ENCODE measurements at places on chromosomes 6 and 20.

DNA sequence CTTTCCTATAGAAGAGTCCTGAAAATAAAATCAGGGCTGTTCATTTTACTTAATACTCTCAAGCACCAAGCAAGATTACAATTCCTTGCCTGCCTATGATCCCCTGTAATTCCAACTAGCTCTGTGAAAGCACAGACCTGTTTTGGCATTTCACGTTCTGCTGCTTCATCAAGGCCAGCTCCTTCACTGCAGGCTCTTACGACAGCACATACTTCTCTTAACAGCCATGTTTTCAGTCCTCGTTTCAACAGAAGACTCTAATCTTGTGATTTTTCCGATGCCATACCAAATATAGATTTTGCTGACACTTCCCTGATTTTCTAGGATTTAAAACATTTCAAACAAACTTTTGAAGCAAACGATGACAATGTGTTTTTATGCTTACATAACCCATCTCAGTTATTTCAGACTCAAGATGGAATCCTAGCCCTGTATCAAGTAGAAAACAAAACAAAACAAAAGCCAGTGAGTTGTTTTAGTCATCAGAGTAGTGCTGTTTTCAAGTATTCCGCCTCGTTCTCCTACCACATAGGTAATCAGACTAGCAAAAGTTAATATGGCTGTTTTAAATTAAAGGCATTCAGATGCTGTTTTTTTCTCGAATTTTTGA lies 616.5 kb upstream of the CITED2 start:
- no peak for DNase-seq

GRCh38 chr6:43075670-43076463 lies at the start of gene PTK7:
Gene PTK7 (plus strand): TSS chr6:43076314. CDS start chr6:43076489, 175 bp downstream.
- DNase-seq = no peak

GRCh38 chr20:36932476-36933426 lies 18.8 kb downstream of the SAMHD1 start:
- DNase-seq = no peak

DNA sequence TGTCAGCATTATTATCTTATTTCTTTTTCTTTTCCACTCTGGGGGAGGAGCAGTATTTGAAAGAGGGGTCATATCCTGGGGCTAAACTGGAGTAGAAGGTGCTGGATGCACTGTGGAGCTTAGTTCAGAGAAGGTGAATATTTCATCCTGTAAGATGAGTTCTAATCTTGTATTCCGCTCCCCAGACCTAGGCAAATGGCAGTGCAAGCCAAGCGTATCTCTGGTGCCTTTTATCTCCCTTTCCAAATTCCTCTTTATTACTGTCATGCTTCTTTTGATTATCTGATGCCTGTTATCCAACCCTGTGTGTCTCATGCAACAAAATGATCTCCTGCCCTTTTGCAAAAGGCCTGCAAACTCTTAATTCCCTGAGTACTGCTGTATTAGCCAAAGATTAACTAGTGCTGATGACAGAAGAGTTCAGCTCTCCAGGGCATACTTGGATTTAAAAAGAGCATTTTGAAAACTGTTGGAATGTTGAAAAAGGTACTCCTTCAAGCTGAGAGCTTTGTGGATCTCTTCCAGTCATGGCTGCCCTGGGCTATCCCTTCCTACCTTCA lies 138.0 kb downstream of the CARMIL1 start:
- no peak for DNase-seq

- no peak for DNase-seq
Observed at GRCh38 chr6:12249541-12250382, 40.4 kb upstream of the EDN1 start.

- no peak for DNase-seq
Observed at GRCh38 chr20:59945731-59946130, 5.5 kb downstream of the FAM217B start.

- peak; percentile 7 for DNase-seq
Observed at GRCh38 chr6:167968091-167968490, 29.4 kb upstream of the KIF25 start.

- DNase-seq = no peak
Observed at GRCh38 chr20:24703284-24703610, 233.8 kb downstream of the SYNDIG1 start.

GRCh38 chr20:62357187-62357667 lies 9.9 kb downstream of the LAMA5 start:
- no peak for DNase-seq

GRCh38 chr6:34592208-34592952 lies 36.3 kb upstream of the SPDEF start:
- DNase-seq = no peak

DNA sequence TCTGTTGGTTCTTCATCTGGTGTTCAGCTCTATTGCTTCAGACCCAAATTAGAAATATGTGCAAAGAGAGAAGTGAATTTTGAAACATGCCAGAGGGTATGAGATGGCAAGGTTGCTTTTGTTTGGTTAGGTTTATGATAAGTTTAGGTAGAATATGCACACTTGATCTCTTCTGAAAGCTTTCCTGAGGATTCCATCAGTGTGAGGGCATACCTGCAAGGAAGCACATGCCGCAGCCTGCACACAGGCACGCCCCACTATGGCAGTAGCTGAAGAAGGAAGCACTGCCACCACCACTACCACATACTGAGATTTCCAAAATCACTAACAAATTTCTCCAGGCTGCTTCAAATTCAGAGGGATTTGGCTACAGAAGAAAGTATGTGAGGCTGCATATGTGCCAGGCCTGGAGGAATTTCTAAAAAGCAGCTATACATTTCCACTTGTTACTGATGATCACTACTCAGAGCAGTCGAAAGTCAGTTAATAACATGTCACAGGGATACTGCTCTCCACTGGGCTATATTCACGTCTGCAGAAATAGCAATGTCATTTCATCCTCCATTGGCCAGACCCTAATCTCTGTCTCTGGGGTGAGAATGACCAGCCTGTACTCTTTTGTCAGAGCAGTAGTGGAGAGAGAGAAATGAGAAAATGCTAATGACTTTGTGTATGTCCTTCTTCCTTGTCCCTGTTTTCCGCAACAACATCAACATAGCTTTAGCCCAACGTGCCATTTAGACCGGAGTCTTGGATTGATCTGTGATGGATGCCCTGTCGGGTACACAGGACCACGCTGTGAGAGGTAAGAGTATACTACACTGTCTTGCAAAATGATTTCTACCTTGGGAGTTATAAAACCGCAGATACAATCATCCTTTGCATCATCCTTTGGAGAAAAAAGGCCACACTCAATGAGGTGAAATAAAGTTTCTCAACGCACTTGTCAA lies 396.7 kb downstream of the LAMA2 start:
- no peak for DNase-seq

- DNase-seq = no peak
Observed at GRCh38 chr20:10639737-10640556, 33.9 kb downstream of the JAG1 start.

- DNase-seq = no peak
Observed at GRCh38 chr6:106117579-106117978, 31.4 kb downstream of the PRDM1 start.

- DNase-seq = no peak
Observed at GRCh38 chr20:10619427-10619826, 54.4 kb downstream of the JAG1 start.

DNA sequence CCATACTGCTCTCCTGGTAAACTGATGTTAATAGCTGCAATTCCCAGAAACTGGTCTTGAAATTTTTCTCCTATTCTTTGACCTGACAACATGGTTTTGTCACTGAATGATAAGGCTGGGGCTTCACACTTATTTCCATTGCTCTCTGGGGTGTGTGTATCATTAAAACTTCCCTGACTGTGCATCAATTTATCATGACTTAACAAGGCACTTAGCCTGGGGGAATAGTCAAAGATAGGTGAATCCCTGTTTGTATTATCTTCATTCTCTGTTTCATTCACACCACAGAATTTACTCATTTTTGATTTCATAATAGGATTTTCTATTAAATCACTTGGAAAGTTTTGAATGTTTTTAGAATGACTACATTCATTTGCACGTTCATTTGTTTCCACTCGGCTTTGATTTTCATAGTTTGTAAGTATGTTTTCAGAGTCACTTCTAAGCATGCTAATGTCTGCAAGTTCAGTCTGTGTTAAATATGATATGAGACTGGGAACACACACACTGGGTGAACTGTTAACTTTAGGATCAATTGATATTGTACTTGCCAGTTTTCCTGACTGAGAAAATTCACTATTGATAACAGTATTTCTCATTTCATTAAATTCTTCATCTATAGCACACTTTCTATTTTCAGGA lies 35.5 kb downstream of the DST start:
- DNase-seq = no peak

DNA sequence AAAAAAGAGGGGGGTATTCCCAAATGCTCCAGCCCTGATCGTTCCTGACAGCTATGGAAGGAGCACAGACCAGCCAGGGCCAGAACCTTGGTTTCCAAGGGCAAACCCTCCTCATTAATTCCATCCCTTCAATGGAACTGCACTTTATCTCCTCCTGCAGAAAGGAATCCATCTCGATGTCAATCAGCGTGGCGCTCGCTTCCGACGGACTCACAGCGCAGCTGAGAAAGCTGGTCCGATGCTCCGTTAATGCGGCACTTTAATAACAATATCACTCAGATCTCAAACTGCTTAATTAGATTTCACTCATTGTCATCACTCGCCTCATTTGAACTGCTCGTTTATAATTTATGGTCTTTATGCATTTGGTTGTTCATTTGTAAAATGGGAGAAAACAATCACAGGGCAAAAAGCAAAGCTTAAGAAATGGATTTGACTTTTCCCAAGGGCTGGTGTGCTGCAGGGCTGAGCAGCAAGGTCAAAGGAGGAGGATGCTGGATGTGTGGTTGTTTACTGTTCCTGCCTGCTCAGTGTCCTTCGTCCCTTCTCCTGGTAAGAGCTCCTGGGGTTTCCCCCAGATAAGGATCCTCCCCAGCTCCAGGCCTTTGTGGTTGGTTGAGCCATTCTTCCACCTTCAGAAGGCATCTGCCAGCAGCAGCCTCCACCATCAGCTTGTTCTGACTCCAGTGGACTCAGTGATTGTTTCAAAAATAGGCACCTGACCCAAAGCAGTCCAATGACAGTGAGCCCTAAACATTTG lies 152.7 kb downstream of the ANKRD60 start:
- no peak for DNase-seq

GRCh38 chr6:47014401-47014800 lies 27.7 kb downstream of the ADGRF1 start:
- DNase-seq = no peak

- DNase-seq = no peak
Observed at GRCh38 chr6:75752365-75752764, 3.3 kb downstream of the MYO6 start.

- no peak for DNase-seq
Observed at GRCh38 chr6:97275804-97276203, 7.2 kb downstream of the MMS22L start.

GRCh38 chr20:23249541-23249940 lies 101.0 kb upstream of the NXT1 start:
- no peak for DNase-seq

DNA sequence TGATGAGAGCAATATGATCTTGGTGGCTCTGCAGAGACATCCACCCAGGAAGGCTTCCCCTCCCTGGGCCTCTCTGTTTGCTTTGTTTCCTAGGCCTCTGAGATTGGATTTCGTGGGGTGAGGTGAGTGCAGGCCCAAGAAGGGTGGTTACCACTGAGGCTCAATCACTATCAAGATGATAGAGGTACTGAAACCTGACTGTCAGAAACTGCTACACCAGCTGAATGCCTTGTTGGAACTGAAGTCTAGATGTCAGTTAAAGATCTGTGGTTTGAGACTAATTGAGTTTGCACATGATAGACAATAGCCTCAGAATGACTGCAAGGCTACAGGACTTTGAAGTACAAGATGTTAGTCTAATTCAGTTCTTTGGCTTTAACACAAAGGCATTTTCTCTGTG lies 15.2 kb downstream of the VNN1 start:
- DNase-seq = no peak

- no peak for DNase-seq
Observed at GRCh38 chr20:52295556-52295955, 104.0 kb upstream of the ZFP64 start.

GRCh38 chr20:24648481-24648880 lies 179.1 kb downstream of the SYNDIG1 start:
- no peak for DNase-seq

GRCh38 chr6:87742106-87742505 lies 40.1 kb upstream of the AKIRIN2 start:
- peak; percentile 16 for DNase-seq

DNA sequence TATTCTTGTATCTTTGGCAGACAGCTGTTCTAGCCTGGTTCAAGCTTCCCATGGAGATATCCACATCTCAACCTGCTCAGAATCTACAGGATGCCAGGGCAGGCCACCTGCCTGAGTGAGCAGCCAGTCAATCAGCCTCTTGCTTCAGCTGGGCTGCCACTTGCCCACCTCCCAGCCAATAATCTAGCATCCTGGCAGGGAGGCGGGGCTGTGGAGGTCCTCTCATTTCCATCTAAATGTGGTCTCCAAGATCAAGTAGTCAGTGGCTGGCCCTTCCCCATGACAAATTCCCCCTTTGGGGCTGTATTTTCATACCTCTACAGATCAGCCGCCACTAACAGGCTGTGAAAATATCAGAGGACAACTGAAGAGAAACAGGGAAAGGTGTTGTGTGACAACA lies 33.0 kb upstream of the SPDEF start:
- DNase-seq = no peak

GRCh38 chr6:26030716-26031115 lies 56.5 kb upstream of the HFE start:
- DNase-seq = no peak

GRCh38 chr6:23566418-23566817 lies 559.6 kb upstream of the NRSN1 start:
- DNase-seq = no peak

GRCh38 chr6:168377484-168377855 lies 57.9 kb upstream of the DACT2 start:
- DNase-seq = no peak

GRCh38 chr20:5495939-5496338 lies 179.2 kb upstream of the PROKR2 start:
- DNase-seq = no peak

GRCh38 chr20:49377326-49377725 lies 99.5 kb upstream of the ZNFX1 start:
- DNase-seq = no peak

DNA sequence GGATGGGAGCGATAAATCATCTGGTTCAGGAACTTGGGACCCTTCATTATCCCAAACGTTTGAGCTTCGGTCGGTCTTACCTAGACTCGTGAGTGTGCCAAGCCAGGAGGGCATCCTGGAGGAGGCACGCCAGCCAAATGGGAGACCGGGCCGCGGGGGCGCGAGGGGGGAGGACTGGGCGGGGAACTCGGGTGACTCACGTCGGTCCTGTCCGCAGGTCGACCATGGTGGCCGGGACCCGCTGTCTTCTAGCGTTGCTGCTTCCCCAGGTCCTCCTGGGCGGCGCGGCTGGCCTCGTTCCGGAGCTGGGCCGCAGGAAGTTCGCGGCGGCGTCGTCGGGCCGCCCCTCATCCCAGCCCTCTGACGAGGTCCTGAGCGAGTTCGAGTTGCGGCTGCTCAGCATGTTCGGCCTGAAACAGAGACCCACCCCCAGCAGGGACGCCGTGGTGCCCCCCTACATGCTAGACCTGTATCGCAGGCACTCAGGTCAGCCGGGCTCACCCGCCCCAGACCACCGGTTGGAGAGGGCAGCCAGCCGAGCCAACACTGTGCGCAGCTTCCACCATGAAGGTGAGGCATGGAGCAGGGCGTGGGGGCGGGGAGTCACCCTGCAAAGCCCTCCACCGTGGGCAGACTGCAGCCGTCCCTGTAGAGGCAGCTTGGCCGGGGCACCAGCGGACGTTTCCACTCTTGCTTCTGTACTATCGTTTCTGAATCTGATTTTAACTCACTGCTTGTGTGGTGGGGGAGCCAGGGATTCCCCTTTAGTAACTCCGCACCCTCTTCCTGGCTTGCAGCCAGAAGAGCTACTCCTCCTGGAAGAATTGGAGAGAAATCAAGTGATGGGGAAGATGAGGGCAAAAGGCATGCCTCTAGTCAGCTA lies 2.7 kb downstream of the BMP2 start:
- DNase-seq = no peak
